ENCODE measurements at places on chromosomes 6 and 20.

GRCh38 chr6:137589067-137589848 is 95.1 kb upstream of the OLIG3 start:
- DNase-seq: peak; percentile 47

DNA sequence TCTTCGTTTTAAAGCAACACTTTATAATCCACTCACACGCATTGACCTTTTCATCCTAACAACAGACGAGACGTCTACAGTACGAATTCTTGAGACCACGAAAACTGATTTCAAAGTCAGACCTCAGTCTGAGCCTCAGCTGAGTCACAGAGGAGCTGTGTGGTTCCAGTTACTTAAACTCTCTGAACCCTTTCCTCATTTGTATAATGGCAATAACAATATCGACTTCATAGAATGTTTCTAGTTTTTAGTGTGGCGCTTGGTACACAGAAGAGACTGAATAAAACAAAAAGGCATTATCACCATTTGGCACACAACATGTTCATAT is 236.9 kb downstream of the ATXN1 start:
- DNase-seq: peak; percentile 81

DNA sequence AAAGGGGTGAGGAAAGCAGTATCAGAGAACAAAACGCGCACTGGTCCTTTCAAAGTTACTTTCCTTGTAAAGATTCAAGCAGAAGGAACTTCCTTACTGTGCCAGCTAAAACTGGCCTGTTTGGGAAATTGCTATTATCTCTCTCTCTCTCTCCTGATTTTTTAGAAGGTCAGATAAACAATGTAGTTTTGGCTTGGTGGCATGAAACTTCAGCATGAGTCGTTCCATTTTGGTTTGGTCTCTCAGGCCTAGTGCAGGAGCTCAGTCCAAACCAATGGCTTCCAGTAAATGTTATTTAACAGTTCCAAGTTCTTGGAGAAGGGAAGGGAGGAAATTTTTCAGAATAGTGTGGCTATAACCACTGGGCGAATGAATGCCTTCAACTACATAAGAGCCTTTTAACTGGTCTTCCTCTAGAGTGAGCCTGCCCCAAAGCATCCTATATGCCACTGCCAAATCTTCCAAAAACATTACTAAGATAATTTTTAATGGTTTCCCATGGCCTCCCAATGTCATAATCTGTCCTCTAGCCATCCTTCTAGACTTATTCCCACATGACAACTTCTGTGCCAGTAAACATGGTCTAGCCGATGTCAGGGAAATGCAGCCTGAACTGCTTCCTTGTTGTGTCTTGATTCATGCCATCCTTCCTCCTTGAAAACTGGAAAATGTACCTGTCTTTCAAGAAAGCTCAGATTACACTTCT is 9.1 kb upstream of the SNX9 start:
- peak; percentile 93 for DNase-seq

- DNase-seq: peak; percentile 29
Observed at GRCh38 chr20:50855498-50856474, 60.9 kb downstream of the BCAS4 start.

DNA sequence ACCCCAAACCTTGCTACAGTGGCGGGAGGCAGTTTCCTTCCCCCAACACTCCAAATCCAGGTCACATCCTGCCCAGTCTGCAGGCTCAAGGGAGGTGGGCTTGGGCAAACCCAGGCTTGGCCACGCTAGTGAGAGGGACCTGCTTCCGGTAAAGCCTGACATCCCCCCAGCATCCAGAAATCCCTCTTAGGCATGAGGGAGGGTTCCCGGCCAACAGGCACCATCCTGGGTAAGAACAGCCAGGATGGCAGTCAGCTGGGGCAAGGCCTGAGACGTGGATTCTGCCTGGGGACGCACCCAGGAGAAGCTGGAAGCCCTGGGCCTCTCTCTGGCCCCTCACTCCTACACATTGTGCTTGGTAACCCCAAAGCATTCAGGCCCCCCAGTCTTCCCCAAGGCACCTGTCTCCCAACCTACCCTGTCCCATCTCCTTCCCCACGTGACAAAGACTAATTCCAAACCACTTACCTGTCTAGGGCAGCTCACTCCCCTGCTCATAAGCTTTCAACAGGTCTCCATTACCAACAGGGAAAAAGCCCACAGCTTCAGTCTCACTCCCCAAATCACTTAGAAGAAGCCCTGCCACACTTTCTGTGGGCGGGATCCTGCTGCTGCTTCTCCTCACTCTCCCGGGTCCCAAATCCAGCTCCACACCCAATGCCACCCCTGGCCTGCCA is 2.1 kb downstream of the C20orf144 start:
- DNase-seq: no peak

- peak; percentile 41 for DNase-seq
Observed at GRCh38 chr6:113980937-113981554, 10.1 kb upstream of the HDAC2 start.

GRCh38 chr20:1734269-1734858 is 76.8 kb upstream of the SIRPG start:
- peak; percentile 19 for DNase-seq

GRCh38 chr6:164021589-164022250 is 607.2 kb downstream of the QKI start:
- no peak for DNase-seq

Data from EH (cell line).